Left renal cortex interstitium (tissue), 4 donors: ENCODE measurements at places on chromosomes 5 and 9. TPM values are rescaled to one million over a fixed set of nuclear protein-coding genes. Genes with fewer than 3 reads are reported as not detected.

FAM78A gene
- 2.6 TPM for polyA plus RNA-seq

ADRB2 gene
- 0.37 TPM for polyA plus RNA-seq

TNFSF15 gene
- 8.0 TPM for polyA plus RNA-seq

HBEGF gene
- polyA plus RNA-seq, result 10.7 TPM

TMEM215 gene
- polyA plus RNA-seq, result 0.20 TPM

LECT2 gene
- polyA plus RNA-seq, result 1.3 TPM

SLC36A2 gene
- 6.3 TPM for polyA plus RNA-seq

POLE3 gene
- 66.7 TPM for polyA plus RNA-seq

OMD gene
- 0.76 TPM for polyA plus RNA-seq

ZNF454 gene
- polyA plus RNA-seq, result 10.6 TPM

FOXD4L5 gene
- polyA plus RNA-seq, result 0.14 TPM

RASEF gene
- 7.9 TPM for polyA plus RNA-seq

SGCD gene
- 4.9 TPM for polyA plus RNA-seq

CER1 gene
- polyA plus RNA-seq, result 1.8 TPM

SH3TC2 gene
- 1.2 TPM for polyA plus RNA-seq

CCNI2 gene
- 4.8 TPM for polyA plus RNA-seq

GABBR2 gene
- 5.0 TPM for polyA plus RNA-seq

LCN15 gene
- polyA plus RNA-seq, result 0.14 TPM

IL7R gene
- 0.52 TPM for polyA plus RNA-seq

JAKMIP2 gene
- 3.5 TPM for polyA plus RNA-seq

PCDHA13 gene
- polyA plus RNA-seq, result 0.05 TPM

UAP1L1 gene
- 7.1 TPM for polyA plus RNA-seq

BTNL8 gene
- polyA plus RNA-seq, result 0.27 TPM

UGT3A2 gene
- 15.5 TPM for polyA plus RNA-seq

RRAGA gene
- 125 TPM for polyA plus RNA-seq

TMEM174 gene
- 24.3 TPM for polyA plus RNA-seq

C6 gene
- 3.5 TPM for polyA plus RNA-seq

HSD17B4 gene
- polyA plus RNA-seq, result 187 TPM

SLC23A1 gene
- polyA plus RNA-seq, result 12.1 TPM

SOX30 gene
- 0.51 TPM for polyA plus RNA-seq

ANKRD55 gene
- 1.7 TPM for polyA plus RNA-seq

FGF10 gene
- polyA plus RNA-seq, result 10.2 TPM

CCDC171 gene
- polyA plus RNA-seq, result 5.2 TPM

ACSL6 gene
- 2.6 TPM for polyA plus RNA-seq

SHB gene
- polyA plus RNA-seq, result 15.8 TPM

PCDHB9 gene
- polyA plus RNA-seq, result 4.2 TPM

C9orf50 gene
- 0.64 TPM for polyA plus RNA-seq

LCN10 gene
- 1.2 TPM for polyA plus RNA-seq
